ENCODE measurements at places on chromosomes 1 and 21.

- DNase-seq: peak; percentile 9
Measured at GRCh38 chr1:50262436-50262835, 153.7 kb downstream of the ELAVL4 start.

DNA sequence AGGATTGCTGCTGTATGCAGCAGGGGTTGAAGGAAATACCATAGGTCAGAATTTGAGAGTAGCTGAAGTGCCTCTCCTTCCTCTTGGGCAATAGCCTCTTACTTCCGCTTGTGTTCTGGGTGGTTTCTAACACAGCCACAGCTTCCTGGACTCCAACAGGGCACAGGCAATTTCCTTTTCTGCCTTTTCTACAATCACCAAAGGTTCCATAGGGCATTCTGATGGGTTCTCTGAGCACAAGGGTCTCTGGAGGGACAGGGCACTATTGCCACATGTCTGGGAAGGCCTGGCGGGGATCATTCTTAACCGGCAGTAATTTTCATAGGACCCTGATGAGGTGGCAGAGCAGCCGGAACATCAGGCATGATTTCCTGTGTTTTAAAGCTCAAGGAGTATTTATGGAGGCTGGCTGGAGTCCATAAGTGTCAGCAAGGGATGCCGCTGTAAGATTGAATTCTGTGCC lies 5.5 kb upstream of the AGTRAP start:
- peak; percentile 91 for DNase-seq

- peak; percentile 11 for DNase-seq
Measured at GRCh38 chr21:18041012-18041411, 203.6 kb upstream of the CHODL start.

- DNase-seq: no peak
Measured at GRCh38 chr1:154155251-154155650, 378 bp upstream of the NUP210L start.

DNA sequence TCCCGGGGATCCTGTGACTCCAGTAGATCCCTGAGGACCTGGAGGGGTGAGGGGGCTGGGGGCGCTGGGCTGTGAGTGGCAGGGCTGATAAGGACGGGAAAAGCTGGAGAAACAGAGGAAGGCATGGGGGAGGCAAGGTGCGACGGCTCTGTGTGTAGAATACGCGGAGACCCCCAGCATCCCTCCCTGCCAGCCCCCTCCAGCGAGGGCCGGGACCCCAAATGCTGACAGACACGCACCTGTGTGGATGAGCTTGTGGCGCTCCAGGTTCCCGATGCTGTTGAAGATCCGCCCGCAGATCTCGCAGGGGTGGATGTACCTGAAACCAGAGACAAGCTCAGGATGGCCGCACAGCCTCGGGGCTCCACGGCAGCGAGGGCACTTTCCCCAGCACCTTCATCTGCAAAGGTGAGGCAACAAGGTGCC lies 53.0 kb upstream of the RIPK4 start:
- DNase-seq: no peak

DNA sequence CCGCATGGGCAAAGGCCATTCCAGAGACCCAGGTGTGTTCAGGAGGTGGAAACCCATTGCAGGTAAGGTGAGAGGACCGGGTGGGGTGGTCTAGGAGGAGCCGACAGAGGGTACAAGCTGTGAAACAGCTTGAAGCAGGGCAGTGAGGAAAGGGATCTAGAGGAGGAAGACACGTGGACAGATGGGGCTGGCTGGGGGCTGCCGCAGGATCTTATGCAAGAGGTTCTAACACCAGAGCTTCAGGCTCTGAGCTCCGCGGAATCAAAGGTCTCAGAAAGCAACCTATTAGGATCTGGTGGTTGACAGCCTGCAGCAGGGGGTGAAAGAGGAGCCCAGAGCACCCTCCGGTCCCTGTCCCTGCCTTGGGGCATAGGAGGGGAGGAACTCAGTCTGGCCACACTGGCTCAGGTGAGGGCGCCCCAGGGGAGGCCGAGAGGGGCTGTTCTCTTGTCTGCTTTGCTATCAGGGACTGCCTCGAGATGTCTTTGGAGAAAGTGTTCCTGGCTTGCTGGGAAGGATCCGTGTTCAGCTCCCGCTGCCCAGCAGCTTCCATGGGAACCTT lies 1.9 kb downstream of the TFF1 start:
- DNase-seq: peak; percentile 20

DNA sequence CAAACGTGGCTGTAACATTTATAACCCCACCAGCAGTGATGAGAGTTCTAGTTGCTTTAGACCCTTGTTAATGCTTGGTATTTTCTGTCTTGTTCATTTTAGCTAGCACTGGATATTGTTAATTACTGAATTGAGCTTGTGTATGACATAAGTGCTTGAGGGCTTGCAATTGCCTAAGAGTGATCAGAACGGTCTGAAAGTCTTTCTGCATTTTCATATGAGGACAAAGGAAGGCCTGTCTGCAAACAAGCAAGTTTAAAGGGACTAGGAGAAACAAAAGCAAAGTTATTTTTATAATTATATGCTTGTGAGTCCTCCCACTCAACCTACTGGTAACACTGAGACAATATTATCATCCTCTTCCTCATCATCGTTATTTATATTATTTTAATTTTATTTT lies 305.5 kb upstream of the DUSP10 start:
- no peak for DNase-seq

DNA sequence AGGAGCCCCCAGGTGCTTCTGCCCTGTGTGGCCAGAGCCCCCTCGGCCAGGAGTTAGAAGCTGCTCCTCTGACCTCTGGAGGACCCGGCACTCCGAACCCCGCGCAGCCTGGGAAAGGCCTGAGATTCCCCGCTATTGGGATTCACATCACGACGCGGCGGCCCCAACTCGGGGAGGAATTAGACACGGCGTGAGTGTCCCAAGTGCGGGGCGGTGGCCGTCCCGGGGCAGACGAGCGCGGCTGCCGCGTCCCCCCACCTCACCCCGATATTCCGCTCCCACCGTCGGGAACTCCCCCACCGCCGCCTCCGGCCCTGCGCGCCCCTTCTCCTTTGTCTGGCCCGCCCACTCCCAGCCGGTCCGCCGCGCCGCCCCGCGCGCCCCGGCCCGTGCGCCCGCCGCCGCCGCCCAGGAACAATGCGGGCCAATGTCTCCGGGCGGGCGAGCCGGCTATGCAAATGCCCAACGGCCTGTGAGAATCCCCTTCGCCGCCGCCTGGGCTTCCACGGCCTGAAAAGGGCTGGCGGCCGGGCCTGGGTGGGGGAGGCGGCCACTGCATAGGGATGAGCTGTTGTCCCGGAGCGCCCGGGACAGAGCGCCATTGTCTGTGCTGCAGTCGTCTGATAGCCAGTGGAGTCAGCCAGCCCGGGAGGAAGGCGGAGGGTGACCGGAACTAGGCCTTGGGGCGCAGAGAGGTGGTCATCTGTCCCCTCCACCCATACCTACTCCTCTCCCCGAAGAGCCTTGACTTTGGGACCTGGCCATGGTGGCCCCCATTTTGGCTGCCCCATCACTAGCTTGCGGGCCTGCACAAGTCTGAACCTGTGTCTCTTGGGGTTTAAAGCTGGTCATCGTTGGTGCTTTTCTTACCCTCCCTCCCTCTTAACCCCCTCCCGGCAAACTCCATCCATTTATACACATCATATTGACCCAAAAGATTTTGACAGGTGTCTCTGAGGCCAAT lies 19.4 kb downstream of the RHBG start:
- DNase-seq: no peak

DNA sequence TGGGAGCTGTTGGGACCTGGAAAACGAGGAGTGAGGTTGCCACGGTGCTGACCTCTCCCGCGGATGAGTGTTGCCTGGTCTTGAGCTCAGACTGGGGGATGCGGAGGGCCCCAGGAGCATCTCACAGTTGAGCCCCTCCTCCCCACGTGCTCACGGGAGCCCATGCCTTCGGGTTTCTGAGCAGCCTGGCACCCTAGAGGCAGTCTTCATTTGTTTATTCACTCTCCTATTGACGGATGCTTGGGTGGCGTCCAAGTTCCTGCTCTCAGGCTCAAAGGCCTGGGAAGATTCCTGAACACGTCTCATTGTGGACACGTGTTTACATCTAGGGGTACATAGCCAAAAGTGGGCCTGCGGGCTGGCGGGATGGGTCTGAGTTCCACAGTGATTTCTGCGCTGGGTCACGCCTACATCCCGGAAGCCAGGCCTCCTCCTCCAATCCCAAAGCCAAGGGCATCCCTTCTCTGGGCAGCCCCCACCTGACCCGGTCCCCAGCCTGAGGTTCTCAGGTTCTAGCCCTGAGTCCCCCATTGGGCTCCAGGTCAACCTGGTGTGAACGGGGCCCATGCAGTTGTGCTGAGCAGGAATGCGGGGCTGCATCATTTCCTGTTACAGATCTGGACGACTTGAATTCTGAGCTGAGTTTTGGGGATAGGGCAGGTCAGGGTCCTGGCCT lies 14.7 kb downstream of the WNT3A start:
- no peak for DNase-seq

GRCh38 chr1:204560590-204561150 lies 44.5 kb downstream of the MDM4 start:
- DNase-seq: no peak

- no peak for DNase-seq
Measured at GRCh38 chr1:235867903-235868469, 1.3 kb upstream of the LYST start.

DNA sequence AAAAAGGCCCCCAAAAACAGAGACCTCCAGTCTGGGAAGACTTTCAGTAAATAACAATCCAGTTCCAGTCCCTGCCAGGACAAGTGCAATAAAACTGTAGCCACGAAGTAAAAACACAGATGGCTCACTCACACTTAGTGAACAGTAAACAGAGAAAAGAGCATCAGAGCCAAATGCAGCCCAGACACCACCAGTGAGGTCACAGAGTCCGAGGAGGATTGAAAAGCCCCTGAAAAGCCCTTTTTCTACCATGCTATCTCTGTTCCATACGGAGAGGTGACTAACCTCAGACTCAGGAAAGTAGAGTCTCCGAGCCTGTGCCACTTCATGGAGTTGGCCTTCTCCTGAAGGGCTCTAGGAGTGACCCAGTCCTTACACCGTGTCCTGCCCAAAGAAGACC lies 84.5 kb downstream of the COLGALT2 start:
- DNase-seq: no peak

DNA sequence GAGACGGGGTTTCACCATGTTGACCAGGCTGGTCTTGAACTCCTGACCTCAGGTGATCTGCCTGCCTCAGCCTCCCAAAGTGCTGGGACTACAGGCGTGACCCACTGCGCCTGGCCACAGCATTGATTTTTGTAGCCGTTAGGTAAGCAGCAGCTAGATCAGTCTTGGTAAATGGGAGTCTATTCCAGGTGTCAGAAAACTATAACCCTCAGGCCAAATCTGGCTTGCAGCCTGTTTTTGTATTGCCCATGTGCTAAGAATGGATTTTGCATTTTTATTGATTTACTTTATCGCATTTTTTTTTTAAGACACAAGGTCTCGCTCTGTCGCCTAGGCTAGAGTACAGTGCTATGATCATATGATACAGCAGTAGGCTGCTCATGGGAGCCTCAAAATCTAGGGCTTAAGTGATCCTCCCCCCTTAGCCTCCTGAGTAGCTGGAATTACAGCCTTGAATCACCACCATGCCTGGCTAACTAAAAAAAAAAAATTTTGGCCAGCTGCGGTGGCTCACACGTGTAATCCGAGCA lies 16.6 kb upstream of the SRSF10 start:
- DNase-seq: no peak

Data from suppressor macrophage (primary cell).